ENCODE measurements at places on chromosomes 3 and 15. TPM values are rescaled to one million over a fixed set of nuclear protein-coding genes. Genes with fewer than 3 reads are reported as not detected.

Gene POPDC2
- 4.7 TPM for polyA plus RNA-seq

Gene AMT
- 41.7 TPM for polyA plus RNA-seq

Gene GOLGA8M
- 2.8 TPM for polyA plus RNA-seq

Gene EIF4G1
- polyA plus RNA-seq: 216 TPM

Gene SH2D7
- 0.36 TPM for polyA plus RNA-seq

Measured in right lung (tissue), 10 donors.